ENCODE measurements at places on chromosomes 3 and 15. TPM values are rescaled to one million over a fixed set of nuclear protein-coding genes. Genes with fewer than 3 reads are reported as not detected.

DNA sequence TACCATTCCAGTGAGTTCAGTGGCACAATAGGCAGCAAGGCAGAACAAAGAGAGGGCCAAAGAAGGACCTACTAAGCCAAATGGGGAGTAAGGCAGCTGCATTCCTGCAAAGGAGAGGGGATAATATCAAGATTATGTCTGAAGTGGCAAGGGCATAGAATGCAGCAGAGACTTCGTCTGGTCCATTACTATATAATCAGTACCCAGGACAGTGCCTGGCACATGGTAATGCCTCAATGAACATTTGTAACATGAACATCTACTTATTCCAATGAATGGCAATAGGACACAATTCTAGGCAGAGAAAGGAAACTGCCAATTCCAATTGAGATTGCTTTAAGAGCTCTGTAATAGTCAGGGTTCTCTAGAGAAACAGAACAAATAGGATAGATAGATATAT lies 82.1 kb upstream of the STAC start:
- DNase-seq = no peak

PHLDB2 gene
- 107 TPM for total RNA-seq

DNA sequence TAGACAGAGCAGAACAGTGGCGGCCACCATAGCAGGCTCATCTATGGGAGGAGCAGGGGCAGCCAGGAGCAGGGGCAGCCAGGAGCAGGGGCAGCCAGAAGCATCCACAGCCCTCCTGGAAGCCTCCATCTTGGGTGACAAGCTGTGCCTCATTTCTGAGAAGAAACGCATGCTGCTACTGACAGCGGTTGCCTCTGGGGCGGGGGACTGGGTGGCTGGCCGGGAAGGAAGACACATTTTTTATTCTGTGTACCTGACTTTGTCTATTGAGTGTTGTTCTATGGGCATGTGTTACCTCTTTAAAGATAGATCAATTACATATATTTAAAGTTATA lies 71.5 kb upstream of the KLF13 start:
- DNase-seq = no peak

DNA sequence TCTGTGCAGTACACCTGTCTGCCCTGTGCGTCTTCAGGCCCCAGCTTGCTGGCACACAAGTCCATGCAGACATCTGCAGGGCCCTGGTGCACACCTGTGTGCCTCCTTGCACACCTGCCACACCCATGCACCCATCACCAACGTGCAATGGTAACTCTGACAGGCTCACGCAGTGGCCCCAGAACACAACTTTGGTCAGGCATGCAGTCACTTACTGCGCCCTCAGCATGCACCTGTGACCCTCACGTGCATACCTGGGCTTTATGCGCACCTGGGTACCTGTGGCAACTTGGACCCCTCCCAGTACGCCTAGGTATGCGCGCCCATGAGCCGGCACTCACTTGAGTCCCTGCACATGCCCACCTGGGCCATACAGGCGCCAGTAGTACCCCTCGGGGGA lies 1.7 kb downstream of the PLXND1 start:
- DNase-seq = no peak

- no peak for DNase-seq
Measured at GRCh38 chr3:15271785-15272381, 60.5 kb downstream of the SH3BP5 start.

PRSS50 gene
- not detected for total RNA-seq

GRCh38 chr15:74384566-74384880 lies 17.1 kb upstream of the CYP11A1 start:
- no peak for DNase-seq

LTK gene
- 0.68 TPM for total RNA-seq

CD200R1 gene
- 0.76 TPM for total RNA-seq

GRCh38 chr3:14568269-14568668 lies 28.1 kb upstream of the GRIP2 start:
- no peak for DNase-seq
